ENCODE measurements at places on chromosomes 1 and 21.

DNA sequence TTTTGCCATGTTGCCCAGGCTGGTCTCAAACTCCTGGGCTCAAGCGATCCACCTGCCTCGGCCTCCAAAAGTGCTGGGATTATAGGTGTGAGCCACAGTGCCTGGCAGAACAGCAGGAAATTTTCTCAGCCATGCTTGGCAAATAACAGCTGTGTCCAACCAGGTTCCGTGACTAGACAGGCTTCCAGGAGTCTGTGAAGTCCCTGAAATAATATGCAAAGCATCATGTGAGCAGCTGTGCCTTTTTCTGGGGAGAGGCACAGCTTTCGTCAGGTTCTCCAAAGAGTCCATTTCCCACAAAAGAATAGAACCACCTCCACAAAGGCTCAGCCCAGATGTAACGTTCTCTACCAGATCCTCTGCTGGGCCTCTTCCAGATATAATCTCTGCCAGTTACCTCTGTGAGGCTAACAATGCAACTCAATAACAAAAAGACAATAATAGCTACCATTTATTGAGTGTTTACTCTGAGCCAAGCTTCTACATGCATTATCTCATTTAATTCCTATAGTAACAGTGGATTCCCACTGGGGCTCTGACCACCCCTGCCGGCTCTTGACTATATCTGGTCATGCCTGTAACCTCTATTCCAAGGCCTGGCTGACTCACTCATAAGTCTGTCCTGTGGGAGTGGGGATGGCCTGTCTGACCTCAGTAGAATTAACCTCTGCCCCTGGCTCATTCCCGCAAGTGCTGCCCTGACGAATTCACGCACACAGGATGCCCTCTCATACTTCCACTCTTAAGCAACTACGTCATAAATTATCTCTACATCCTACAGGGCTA lies 4.0 kb upstream of the NKAIN1 start:
- no peak for DNase-seq

GRCh38 chr1:169906938-169907337 lies 13.2 kb upstream of the SCYL3 start:
- no peak for DNase-seq

- no peak for DNase-seq
Measured at GRCh38 chr21:40546647-40547046, 300.3 kb downstream of the DSCAM start.

- no peak for DNase-seq
Measured at GRCh38 chr1:54004481-54005049, 13.4 kb downstream of the LDLRAD1 start.

- DNase-seq: no peak
Measured at GRCh38 chr1:171438441-171438840, 46.9 kb upstream of the PRRC2C start.

DNA sequence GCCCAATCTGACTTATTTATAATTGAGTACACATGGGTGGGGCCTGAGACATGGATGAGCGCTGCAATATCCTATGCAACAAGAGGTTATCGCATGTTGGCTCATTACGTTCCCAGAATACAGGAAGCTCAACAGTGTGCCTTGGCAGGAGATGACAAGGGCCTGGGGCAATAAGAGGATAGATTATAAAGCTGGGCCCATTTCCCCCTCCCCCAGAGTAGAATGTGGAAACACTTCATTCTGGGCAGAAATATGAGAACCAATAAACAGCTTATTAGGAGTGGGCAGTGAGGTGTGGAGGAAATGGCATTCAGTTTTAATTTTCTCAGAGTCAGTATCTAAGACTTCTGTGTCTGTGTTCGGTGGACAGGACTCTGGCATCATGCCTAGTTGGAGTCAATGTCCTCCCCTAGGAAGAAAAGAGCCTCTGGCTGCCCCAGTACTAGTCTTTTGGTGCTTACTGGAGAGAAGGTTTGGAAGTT lies 92.8 kb downstream of the PIK3R3 start:
- no peak for DNase-seq

- DNase-seq: no peak
Measured at GRCh38 chr1:213380865-213381264, 329.8 kb downstream of the RPS6KC1 start.

DNA sequence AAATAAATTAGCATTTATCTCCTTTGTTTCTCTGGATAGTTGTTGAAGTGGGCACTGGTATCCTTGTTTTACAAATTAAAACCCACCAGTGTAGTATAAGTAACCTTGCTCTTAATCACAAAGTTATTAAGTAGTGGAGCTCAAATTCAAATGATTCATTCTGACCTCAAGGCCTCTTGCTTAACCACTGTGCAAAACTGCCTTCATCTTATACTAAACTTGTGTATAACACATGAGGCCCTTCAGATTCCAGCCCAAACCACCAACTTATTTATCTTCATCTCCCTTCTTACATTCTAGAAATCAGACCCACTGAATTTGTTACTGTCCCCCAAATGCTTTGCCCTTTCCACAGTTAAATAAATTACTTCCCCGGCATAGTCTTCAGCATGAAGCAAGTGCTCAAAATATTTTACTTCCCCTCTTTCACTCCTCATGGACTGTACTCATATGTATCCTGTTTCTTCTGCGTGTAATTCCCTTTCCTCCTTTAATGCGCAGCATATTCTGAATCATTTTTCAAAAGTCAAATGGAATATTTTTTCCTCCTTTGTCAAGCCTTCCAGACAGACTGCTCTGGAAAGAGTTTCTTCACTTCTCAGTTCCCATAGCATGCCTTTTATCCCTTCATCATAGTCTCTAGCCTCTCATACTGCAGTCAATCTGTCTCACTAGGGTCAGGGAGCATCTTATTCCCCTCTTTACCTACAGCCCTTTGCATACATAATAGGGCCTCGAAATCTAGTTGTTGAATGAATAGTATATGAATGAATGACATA lies 19.0 kb upstream of the DNASE2B start:
- no peak for DNase-seq

DNA sequence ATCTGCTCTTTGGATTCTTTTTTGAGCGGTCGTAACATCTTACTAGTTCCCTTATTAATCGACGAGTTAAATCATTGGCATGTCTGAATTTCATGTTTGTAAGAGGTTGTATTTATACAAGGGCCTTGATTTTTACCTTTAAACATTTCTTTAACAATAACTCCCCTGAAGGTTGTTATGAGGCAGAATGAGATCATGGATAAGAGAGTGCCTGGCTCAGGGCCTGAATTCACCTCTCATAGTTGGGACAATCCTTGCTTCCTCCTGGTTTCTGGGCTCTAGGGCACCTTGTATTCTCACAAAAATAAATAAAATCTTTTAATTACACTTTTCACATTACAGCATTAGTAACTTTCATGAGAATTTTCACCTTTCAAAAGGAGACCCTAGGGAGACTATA lies 55.4 kb downstream of the MDM4 start:
- DNase-seq: no peak

- no peak for DNase-seq
Measured at GRCh38 chr1:187942986-187943385, 1114.2 kb downstream of the PLA2G4A start.

DNA sequence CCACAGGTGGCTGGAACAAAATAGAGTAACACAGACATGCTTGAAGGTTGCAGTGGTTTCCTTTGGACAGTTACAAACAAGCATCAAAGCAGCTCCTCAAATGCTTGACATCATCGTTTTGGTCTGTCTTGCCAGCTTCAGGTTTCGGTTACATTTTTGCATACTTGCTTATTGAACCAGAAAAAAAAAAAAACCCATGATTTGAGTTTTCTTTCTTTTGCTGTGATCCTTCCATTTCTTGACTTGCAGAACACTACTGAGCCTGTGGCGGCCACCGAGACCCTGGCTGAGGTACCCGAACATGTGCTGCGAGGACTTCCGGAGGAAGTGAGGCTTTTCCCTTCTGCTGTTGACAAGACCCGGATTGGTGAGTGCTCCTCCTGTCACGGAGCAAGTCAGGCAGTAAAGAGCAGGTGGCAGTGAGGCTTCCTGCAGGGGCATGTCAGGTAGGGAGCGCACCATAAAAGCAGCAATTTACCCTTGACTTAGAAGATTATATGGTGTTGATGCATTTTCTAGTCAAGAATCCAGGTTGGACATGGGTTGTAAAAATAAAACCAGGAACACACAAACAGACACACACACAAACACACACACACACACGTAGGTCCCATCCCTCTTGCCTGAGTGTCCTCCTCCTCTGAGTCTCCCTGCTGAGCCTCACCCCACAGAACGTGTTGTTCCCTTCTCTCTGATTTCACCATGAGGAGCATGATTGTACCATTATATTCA lies 30.9 kb downstream of the PRDM2 start:
- no peak for DNase-seq

DNA sequence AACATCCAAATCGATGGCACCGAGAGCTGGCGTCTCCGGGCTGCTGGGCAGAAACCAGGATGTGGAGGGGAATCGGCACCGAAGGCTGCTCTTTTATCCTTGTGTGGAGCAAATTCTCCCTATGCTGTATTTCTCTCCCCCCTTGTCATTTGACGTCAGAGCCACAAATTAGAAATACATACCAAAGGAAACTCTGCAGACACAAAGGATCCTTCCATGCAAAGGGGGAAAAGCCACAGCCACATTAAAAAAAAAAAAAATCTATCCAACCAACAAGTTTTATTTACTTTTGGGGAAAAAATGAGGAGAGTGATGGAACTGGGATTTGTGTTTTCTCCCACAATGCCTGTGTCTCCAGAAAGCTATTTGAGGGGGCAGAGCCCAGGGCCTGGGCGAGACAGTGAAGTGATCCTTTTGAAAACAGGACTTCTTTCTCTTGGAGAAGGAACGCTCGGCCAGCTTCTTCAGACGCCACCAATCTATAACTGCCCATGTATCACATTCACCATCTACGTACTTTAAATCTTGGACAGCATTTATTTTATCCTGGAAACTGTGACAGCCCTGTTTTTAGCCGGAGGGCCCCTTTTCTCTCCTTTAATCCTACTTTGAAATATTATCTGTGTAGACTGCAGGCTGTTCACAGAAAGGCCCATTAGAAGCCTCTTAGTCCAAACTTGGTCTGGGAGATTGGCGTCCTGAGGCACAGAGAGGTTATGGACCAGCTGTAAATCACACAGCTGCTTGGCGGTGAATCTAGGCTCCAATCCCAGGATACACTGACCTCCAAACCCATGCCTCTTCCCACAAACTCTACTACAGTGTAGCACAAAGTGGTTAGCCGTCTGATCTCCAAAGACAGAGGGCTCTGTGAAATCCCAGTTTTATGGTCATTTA lies 4.5 kb downstream of the KANK4 start:
- DNase-seq: no peak

DNA sequence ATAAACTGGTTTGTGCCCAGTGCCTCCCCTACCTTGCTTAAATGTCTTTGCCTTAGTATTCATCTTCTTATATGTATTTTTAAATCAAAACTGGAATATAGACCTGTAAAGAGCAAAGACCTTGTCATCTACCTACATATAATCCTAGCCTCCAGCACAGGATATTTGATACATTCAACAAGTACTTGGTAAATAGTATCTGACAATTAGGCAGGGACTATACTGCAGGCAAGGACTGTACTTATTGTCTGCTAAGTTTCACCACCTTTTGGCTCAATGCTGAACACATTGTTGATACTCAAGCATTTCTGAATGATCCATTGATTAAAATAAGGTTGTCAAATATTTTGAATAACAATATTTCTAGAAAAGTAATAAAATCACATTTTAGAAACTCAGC lies 96.4 kb downstream of the PKN2 start:
- no peak for DNase-seq

GRCh38 chr1:230825761-230826160 lies 42.6 kb downstream of the C1orf198 start:
- no peak for DNase-seq

DNA sequence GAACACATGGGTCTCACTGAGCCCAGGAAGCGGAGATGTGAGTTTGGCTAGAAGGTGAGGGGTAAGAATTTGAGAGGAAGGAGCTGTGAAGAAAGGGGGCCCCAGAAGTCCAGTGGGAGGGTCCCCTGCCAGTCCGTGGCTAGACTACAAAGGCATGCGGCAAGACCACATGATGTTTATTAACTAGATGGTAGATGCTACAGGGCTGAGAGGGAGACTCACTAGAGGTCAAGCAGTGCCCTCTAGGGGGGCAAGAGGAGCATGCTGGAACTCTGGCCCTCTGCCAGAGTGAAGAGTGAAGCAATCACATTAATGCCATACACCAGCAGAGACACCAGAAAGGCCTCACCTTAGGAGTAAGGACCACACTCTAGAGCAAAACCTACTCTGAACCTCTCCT lies 12.2 kb downstream of the KIAA0319L start:
- DNase-seq: peak; percentile 34
